ENCODE measurements at places on chromosomes 7 and 10.

GRCh38 chr10:43316988-43317387 is 50.1 kb upstream of the RASGEF1A start:
- DNase-seq = no peak

DNA sequence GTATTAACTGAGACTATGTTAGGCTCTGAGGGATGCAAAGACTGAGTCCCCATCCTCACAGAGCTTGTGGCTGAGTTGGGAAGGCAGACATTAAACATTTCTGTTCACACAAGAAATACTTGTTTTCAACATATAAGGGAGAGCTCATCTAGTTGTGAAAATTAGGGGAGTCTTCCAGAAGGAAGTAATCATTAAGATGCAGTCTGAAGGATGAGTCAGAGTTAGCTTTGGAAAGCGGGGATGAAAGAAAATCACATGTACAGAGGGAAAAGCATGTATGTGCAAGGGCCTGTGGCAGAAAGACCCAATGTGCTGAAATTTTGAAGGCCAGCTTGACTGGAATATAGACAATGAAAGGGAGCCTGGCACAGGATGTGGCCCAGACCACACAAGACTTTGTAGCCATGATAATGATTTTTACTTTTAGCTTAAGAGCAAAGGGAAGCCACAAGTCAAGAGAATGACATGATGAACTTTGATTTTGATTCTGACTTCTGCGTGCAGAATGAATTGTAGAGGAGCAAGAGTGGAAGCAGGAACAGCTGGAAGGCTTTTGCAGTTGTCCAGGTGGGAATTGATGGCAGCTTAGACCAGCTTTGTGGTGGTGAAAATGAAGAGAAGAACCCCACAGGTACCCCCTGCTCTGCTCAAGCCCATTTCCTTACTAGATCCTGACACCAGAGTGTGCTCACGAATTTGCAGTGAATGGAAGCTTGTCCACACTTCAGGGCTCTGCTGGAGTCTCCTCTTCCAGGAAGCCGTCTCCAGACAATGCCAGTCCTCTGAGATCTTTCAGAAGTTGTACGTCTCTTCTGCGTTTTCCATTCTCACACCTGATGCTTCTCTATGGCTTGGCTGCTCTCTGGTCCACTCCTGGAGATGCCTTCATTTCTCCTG is 115.6 kb downstream of the ATXN7L1 start:
- no peak for DNase-seq

DNA sequence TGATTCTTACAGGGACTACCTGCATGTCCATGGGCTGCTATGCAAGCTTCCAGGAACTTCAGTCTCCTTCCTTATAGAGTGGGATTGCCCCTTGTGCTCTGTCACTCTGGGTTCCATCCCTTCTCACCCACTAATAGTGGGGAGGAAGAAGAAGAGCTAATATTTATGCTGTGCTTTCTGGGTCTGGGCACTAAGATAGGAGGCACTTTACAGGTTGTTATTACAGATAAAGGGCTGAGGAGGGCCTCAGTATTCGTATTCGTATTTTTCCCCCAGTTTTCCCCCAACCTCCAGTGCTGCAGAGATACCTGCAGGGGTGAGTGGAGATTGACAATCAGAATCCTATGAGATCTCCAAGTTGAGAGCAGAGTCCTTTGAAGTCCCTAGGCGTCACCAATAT is 14.2 kb downstream of the HK1 start:
- DNase-seq = no peak

DNA sequence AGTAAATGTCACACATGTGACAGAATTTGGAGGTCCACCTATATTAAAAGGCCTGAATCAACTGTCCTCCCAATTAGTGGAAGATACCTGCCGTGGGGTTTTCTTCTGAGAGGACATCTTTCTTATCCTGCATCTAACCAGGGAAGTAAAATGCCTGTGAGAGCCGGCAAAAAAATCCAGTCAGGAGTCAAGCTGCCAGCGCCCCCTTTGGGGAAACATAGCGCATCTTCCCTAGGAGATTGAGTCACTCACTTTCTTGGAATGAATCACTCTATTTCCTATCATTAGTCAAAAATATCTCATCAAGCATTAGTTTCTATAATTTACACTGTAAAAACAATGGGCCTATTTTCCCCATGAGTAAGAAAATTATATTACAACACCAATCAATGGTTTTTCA is 66.4 kb upstream of the ANK3 start:
- no peak for DNase-seq

DNA sequence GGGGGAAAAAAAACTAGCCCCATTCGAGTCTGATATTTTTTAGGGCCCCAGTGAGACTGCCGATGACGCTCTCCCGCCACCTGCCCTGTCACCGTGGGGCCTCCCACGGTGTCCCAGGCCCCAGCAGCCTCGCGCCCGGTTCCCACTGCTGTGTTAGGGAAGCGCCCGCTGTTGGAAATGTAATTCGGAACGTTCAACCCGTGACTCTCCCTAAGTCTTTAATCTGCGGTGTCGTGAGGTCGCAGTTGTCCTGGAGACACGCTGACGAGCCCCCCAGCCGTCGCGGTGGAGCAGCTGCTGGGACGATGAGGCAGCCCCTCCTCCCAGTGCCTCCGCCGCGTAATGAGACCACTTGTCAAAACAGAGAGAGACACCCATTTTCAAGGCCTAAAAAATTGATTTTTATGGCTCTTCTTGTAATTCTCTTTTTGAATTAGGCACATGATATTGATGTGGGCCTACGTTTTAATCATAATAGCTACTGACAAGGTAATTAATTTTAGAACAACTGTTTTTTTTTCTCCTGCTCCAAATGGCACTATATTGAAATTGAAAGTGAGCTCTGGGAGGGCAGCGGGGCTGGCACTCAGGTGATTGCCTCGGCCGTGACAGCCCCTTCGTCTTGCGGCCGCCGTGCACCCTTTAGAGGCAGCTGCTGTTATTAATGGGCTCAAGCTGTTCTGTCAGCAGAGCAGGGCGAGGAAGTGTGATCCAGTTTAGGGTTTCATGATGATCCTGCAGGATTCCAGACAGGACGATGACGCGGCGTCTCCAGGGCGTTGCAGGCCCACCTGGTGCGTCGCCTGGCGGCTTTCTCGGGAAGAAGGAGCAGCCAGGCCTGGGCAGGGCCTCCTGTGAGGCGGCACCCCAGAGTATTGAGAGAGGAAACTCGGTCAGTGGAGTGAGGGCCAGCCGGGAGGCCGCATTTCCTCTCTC is 63.3 kb downstream of the NKX6-2 start:
- no peak for DNase-seq

- DNase-seq = no peak
Measured at GRCh38 chr10:103712146-103712545, 143.2 kb downstream of the SH3PXD2A start.

- no peak for DNase-seq
Measured at GRCh38 chr10:92567952-92568600, 5.8 kb downstream of the IDE start.

GRCh38 chr10:132784866-132785722 is 853 bp downstream of the NKX6-2 start:
- DNase-seq = no peak

DNA sequence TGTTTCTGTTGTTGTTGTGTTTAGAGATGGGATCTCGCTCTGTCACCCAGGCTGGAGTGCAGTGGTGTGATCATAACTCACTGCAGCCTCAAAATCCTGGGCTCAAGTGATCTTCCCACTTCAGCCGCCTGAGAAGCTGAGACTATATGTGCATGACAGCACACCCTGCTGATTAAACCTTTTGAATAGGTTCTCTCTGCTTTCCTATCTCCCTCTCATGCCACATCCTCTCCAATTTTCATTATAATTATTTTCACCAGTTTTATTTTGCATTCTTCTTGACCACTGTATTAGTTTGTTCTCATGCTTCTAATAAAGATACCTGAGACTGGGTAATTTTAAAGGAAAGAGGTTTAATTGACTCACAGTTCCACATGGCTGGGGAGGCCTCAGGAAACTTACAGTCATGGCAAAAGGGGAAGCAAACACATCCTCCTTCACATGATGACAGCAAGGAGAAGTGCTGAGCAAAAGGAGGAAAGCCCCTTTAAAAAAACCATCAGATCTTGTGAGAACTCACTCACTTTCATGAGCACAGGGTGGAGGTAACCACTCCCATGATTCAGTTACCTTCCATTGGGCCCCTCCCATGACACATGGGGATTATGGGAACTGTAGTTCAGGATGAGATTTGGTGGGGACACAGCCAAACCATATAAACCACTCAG is 12.9 kb downstream of the AGK start:
- DNase-seq = no peak

- DNase-seq = no peak
Measured at GRCh38 chr10:110664483-110665420, 20.6 kb downstream of the RBM20 start.

All from naive thymus-derived CD8-positive, alpha-beta T cell (primary cell).